Left renal pelvis (tissue), 4 donors: ENCODE measurements at places on chromosomes 13 and 19.
A peak's percentile ranks its signal among the peaks of the same experiment; 100 is the strongest.

DNA sequence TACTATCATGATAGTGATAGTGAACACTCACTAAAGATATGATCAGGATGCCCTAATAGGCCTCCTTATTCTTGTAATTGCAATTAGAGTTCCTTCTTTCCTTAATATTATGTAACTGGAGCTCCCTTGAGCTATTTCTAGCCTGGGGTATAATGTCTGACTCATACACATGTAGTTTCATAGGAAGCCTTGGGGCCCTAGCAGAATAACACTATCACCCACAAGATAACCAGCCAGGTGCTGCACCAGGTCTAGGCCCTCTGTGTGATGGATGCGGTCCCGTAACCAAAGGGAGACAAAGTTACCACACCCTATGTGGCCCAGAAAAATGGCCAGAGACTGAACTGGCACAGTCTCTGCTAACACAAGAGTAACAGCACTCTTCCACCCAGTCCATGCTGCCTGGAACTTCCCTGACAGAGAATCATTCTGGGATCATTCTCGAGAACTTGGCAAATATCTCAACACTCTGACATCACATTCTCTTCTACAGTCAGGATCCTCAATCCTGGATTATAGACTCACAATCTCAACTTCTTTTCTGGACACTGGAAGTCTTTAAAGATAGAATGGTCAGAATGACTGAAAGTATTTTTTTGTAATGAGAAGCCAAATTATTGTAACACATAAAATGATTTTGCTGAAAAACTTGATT, 32.6 kb upstream of the IGFL4 start:
- DNase-seq: no peak

GRCh38 chr19:4913996-4914735, 4.9 kb downstream of the UHRF1 start:
- no peak for DNase-seq

DNA sequence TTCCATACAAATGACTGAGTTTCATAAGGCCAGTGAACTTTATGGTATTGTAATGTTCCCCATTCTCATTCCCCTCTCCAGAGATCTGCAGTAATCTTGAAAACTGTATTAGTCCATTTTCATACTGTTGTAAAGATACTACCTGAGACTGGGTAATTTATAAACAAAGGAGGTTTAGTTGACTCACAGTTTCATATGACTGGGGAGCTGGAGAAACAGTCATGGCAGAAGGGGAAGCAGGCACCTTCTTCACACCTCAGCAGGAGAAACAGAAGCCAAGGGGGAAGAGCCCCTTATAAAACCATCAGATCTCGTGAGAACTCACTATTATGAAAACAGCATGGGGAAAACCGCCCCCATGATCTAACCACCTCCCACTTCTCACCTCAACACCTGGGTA, 318.7 kb upstream of the KLF12 start:
- DNase-seq: no peak

DNA sequence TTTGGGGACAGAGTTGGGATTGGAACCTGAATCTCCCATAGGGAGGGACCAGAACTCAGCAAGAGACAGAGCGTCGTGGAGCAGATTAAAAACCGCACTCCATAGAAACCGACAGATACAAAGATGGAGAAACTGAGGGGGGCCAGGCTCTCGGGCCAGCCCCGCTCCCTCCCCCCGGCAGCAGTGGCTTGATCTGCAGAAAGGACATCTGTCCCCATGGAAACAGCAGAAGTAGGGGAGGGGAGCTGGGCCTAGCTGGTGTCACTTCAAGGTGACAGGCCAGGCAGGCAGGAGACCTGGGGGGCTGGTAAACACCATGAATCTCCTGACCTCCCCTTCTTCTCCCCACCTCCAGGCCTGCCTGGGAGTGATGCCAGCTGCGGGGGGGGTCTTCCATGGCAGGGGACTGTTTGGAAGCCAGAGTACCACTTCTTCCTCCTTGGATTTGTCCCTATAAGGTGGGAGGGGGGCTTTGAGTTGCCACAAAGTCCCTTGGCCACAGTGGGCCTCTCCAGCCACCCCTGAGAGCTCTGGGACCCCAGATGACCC, 10.9 kb downstream of the TMIGD2 start:
- DNase-seq: no peak

- no peak for DNase-seq
Observed at GRCh38 chr19:33175886-33176669, 18.1 kb upstream of the LRP3 start.

GRCh38 chr19:43318203-43318602, 35.3 kb upstream of the CD177 start:
- no peak for DNase-seq

- no peak for DNase-seq
Observed at GRCh38 chr19:38036707-38037611, 130.0 kb downstream of the SIPA1L3 start.

DNA sequence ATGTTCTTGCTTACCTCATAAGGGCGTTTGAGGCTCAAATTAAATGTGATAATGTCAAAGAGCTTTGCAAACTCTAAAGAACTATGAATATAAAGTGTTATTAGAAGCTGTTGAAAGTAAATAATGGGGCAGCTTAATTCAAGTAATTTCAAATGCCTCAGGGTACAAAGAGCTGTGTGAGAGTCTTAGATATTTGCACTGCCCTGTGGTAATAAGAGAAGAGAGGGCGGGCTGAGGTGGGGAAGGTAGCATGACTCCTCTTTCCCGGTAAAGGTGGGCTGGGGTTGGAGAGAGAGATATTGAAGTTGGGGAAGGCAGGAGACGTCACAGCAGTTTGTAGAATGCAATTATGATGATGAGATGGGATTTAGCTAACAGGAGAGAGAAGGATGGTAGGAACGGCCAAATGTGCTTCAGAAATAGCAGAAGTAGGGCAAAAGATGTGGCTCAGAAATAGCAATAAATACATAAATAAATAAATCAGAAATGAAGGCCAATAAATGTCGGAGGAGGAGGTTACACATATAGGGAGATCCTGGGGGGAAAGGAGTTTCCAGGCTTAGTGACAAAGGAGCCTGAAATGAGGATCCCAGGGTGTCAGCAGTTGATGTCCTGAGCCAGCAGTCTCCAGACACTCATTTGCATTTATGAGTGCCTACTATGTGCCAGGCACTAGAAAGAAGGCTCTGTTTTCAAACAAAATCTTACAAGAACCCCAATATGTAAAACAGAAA, 35.7 kb upstream of the RCBTB2 start:
- no peak for DNase-seq

DNA sequence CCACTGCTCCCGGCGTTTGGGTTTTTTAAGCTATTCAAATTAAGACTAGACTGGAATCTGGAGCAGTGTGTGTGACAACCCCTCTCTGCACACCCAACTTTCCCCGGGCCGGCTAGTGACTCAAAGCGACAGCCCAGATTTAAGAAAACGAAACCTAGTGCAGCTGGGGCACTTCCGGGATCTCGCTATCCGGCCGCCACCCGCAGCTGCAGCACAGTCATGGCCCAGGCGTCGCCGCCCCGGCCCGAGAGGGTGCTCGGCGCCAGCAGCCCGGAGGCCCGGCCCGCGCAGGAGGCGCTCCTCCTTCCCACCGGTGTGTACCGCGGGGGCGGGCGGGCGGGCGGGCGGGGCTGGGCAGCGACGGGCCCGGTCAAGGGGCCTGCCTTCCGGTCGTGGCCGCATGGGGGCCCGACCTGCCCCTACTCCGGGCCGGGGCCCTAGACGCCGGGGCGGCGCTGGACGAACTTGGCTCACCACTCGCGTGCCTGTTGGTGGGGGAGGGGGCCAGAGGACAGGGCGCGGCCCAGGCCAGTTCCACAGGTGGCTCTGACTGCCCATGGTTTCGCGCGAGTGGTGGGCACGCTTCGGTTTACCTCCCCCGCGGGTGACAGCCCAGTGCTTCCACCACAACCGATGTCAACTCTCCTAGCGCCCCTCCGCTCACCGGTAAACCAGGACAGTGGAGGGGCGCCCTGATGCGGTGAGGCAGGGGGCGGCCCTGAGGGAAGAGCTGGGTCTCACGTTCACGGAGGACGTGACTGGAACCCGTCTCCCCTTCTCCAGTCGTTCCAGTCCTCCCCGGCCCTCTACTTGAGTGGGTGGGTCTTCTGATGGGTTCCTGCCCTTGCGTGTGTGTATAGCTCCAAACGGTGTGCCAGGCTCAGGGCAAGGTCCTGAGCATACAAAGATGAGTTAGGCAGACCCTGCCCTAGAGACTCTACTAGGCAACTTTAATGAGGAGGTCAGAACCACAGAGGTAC, at the start of gene PHF11:
PHF11 (plus strand) TSS at position 171 of the 980 bp plus-strand sequence; CDS start at position 220, 49 bp downstream.
- DNase-seq: peak; percentile 45

- no peak for DNase-seq
Observed at GRCh38 chr19:49422407-49423070, 702 bp downstream of the PTH2 start.
